ENCODE measurements at places on chromosomes 5 and 9.

DNA sequence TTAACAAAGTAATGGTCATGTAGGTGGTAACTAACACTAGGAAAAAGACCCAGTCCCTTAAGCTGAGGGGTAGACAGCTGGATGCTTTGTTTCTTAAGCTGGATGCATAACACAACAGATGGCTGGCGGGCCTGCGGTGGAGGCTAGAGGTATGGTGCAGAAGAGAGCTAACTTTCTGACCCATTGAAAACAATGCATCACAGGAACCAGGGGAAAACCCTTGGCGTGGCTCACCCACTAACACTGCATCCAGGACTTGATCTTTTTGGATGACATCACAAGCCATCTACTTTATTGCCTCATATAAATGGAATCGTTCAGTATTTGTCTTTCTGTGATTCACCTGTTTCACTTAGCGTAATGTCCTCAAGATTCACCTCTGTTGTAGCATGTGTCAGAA lies 138.7 kb downstream of the AUH start:
- DNase-seq, result no peak

DNA sequence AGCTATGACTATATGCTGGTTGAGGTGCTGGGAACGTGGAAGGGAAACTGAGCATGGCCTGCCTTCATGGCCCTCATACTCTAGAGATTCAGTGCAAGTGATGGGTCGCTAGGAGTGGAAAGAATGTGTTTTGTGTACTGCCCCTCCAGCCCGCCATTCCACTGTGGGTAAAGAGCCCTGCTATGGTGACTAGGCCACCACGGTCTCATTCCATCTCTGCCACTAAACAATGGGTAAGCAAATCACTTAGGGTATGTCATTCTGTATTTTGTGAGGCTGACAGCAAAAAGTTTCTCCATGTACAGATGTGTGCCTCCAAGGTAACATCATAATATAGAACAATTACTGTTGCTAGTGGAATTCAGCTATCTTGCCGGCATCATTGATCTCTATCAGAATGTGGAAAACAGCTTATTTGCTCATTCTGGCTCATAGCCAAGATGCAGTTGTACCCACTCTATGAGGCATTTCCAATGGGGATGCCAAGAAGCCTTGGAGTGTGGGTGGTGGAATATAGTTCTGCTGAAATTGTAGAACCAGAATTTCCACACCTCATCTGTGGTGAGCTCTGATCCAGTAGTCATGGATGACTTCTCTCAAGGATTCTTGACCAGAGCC lies 12.5 kb downstream of the SMARCA2 start:
- no peak for DNase-seq

- no peak for DNase-seq
These were observed 565.3 kb upstream of the BRINP1 start for GRCh38 chr9:119934497-119934896.

GRCh38 chr9:127937056-127937387 lies 632 bp downstream of the DPM2 start:
- DNase-seq, result no peak

- DNase-seq, result no peak
These were observed 470.5 kb downstream of the PLK2 start for GRCh38 chr5:57989378-57989777.

GRCh38 chr9:96567203-96567700 lies 52.4 kb downstream of the CDC14B start:
- no peak for DNase-seq
